MV-4-11 (cell line): ENCODE measurements at places on chromosomes 5 and 9.

GRCh38 chr5:1806974-1807373 is 5.8 kb downstream of the NDUFS6 start:
- DNase-seq: no peak

- no peak for DNase-seq
These were observed 106.6 kb downstream of the TMC1 start for GRCh38 chr9:72627956-72628540.

DNA sequence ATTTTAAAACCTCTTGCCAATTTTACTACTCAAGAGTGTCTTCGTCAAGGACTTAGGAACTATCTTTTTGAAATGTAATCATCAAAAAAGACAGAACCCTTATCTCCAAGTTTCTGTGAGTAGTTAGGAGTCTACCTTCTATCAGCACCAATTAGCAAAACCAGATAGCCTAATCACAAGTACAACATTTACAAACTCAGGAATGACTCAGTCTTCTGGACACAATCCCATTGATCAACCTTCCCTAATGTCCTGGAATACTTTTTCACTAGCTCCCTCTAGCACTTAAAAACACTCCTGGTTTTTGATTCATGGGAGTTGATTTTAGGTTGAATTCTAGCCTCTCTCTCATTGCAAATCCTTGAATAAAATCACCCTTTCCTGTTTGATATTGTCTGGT is 680.7 kb downstream of the PRR16 start:
- no peak for DNase-seq

- DNase-seq: no peak
These were observed 94.7 kb downstream of the RICTOR start for GRCh38 chr5:38979535-38979934.

DNA sequence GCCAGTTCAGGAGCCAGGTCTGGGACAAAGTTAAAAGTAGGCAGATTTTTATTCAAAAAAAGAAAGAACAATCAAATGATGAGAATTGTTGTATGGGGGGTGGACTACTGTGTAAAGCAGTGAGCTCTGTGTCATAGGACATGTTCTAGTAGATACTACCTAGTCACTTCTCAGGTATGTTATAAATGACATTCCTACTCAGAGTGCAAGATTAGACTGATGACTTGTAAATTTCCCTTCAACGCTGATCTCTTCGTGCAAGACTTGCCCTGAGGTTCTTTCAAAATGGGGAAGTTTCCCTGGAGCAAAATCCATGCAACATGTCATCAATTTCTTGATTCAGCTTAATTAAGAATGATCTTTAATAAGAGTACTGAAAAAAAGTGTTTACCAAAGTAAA is 175.1 kb downstream of the RORB start:
- DNase-seq: no peak

DNA sequence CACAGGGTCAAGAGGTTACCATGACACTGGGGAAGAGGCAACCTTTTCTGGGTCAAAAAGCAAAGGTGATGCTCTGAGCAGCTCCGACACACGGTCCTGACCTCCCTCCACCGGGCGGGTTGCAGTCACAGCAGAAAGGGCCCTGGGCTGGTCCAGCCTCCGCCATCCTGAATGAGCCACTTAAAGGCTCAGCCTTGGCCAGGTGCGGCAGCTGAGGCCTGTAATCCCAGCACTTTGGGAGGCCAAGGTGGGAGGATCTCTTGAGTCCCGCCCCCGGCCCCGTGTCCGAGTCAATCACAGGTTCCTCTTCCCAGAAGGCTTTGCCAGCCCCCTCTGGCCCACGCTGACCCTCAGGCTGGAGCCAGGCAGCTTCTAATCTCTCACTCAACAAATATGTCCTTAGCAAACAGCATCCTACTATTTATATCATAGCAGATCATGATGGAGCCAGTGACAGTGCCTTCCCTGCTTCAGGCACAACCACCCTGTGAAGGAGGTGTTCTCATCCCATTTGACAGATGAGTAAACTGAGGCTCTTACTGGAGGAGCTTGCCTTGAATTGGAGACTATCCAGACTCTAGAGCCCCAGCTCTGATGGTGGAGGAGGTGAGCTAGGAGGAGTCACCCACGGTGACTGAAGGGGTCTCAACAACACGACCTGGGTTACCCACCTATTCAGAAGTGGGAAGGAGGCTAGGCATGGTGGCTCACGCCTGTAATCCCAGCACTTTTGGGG is 79.1 kb downstream of the LRSAM1 start:
- DNase-seq: no peak

- no peak for DNase-seq
These were observed 240.7 kb downstream of the CSNK1G3 start for GRCh38 chr5:123752552-123753179.
